ENCODE measurements at places on chromosomes 2 and 18.

DNA sequence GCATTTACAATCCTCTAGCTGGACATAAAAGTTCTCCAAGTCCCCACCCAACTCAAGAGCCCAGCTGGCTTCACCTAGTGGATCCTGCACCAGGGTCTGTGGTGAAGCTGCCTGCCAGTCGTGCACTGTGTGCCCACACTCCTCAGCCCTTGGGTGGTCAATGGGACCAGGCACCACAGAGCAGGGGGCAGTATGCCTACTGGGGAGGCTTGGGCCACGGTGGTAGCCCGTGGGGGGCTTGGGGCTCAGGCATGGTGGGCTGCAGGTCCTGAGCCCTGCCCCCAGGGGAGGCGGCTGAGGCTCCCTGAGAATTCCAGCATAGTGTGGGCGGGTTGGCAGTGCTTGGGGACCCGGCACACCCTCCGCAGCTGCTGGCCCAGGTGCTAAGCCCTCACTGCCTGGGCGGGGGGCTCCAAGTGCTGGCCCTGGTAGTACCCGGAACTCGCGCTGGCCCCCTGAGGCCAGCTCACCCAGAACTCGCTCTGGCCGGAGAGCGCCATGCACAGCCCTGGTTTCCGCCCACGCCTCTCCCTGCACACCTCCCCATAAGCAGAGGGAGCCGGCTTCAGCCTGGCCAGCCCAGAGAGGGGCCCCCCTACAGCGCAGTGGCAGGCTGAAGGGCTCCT lies 1473.4 kb downstream of the SUCLG1 start:
- no peak for DNase-seq

GRCh38 chr2:190722061-190722759 lies 73.3 kb downstream of the NAB1 start:
- no peak for DNase-seq

- DNase-seq = no peak
These were observed 204.5 kb upstream of the LRATD1 start for GRCh38 chr2:14428056-14428455.

GRCh38 chr2:191041418-191042161 lies 27.6 kb upstream of the STAT1 start:
- DNase-seq = no peak

DNA sequence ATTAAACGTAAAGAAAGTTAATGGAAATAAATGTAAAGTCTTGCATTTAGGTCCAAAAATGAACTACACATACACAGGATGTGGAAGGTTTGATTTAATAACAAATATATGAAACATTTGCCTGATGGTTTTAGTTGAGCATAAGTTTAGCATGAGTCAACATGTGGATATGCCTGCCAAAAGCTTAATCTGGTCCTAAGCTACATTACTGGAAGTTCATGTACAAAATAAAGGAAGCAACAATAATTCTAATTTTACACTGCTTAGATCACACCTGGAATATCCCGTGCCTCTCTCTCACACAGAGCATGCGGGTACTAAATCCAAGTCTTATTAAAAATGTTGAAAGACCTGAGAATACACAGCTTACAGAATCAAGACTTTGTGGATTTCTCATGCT lies 276.5 kb upstream of the NRP2 start:
- no peak for DNase-seq

- no peak for DNase-seq
These were observed 370.9 kb upstream of the ZEB2 start for GRCh38 chr2:144890828-144891227.

Measured in KG1 (cell line).